ENCODE measurements at places on chromosomes 11 and 22.

DNA sequence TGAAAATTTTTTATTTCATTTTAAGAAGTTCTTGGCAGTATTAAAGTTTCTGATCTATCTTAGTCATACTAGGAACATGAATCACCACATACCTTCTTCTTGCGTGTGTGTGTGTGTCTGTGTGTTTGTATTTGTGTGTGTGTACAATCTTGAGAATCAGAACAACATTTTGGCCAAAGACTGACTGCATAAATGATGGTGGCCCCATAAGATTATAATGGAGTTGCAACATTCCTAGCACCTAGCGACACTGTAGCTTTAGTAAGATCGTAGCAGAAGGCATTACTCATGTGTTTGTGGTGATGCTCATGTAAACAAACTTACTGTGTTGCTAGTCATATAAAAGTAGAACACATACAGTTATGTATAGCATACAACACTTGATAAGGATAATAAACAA lies 205.4 kb downstream of the FAM76B start:
- no peak for DNase-seq

DNA sequence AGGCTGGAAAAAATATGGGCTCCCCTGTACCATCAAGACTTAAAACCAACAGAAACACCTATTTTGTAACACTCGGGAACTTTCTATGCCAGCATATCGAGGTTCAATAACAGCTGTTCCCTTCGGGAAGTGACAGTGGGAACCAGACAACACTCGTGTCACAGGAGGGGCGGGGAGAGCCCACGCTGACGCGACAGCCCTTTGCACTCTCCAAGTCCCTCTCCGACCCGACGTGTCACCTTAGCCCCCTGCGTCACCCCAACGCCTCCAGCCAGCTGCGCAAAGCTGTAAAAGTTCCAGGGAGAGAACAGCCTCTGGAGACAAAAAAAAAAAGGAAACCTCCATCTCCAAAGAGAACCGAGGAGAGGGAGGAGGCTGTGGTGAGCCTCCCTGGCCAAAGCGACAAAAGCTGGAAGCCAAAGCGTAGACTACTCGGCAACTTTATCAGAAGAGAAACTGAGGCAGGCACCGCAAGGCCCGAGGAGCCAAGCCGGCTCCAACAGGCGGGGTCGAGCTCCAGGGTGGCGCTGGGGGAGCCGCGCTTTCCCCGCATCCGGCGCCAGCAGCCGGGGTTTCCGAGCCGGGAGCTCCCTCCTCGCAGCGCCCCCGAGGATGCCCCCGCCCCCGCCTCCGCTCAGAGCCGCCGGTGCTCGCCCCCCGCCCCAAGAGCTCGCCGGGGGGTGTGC lies 751 bp downstream of the ARFGAP3 start:
- peak; percentile 45 for DNase-seq

DNA sequence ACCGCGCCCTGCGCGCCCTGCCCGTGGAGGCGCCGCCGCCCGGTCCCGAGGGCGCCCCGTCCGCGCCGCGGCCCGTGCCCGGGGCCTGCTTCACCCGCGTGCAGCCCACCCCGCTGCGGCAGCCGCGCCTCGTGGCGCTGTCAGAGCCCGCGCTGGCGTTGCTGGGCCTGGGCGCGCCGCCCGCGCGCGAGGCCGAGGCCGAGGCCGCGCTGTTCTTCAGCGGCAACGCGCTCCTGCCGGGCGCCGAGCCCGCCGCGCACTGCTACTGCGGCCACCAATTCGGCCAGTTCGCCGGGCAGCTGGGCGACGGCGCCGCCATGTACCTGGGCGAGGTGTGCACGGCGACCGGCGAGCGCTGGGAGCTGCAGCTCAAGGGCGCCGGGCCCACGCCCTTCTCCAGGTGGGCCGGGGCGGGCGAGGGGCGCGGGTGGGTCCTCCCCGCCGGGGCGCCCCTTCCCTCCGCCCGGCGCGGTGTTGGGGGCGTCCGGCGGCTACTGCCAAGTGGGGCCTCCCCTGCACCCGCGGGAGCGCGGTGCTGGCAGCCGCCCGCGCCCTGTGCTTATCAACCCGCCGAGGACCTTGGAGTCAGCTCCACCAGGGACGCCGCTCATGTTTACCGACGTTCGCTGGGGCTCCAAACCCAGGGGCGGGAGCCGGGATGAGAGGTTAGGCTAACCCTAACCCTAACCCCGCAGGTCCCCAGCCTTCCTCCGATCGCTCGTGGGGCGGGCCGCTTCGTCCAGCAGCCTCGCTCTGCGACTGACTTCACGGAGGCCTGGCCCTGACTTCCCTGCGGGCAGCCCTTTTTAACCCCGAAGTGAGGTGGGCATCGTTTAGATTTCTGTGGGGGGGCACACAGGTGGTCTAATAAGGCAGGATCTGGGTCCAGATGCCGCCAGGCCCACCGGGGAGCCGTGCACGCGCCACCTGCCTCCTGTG lies 649 bp downstream of the SELENOO start:
- DNase-seq: no peak

DNA sequence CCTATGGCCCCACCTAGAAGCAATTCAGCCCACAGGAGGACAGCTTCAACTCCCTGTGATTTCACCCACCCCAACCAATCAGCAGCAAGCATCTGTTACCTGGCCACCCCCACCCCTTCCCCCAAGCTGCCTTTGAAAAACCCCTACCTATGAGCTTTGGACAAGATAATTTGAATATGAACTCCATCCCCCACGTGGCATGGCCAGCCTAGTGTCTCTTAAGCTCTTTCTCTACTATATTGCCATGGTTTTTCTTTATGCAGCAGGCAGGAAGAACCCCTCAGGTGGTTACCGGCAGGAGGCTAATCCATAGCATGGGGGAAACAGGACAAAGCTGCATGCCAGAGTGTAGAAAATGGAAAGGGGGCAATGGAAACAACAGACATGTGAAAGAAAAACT lies 29.0 kb downstream of the CTSC start:
- DNase-seq: no peak

DNA sequence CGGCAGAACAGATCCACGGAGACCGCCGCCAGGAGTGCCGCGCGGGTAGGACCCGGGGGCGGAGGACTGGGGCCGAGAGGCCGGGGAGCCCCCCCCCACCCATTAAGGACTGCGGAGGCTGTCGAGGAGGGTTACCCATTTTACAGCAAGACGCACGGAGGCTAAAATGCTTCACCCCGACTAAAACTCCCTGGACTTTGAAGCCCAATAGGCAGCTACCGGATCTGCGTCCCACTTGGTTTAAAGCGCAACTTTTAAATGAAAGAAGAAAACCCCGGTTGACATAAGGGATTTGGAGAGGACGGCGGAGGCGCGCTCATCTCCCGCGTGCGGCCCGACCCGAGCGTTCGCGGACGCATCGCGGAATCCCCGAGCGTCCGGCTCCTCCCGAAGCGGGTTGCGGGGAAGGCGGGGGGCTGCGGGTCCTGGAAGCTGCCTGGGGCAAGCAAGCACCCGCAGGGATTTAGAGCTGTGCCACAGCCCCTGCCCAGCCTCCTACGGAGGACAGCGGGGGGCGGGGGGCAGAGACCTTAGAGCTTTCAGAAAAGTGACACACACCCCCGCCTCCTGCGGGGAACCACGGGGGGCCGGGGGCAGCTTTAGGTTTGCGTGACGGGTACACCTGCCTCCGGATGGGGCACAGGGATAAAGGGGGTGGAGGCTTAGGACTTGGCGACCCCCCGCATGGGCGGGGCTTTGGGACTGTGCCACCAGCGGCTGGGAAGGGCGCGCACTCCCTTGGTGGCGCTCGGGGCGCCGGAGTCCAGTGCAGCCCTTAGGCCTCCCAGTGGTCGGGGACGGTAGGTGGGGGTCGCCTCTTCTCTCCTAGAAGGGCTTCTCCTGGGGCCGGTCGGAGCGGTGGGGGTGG lies 760 bp upstream of the CELSR1 start:
- no peak for DNase-seq

GRCh38 chr22:44362249-44363012 lies 49.7 kb upstream of the SHISAL1 start:
- no peak for DNase-seq

DNA sequence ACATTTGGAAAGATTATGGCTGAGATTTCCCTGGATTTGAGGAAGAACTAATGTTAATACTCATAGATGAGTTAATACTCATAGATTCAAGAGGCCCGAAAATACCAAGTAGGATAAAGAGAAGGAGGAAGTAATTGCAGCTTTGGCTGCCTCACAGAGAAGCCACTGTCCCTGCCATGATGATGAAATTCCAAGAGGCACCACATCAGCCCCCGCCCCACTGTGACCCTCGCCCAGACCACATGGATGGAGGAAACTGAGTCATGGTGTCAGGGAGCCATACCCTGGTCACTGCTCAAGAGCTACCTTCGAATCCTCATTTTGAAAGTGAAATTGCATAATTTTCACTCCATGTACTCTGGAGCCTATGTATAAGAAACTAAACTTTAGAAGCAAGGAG lies 92.9 kb upstream of the SLC22A12 start:
- no peak for DNase-seq

GRCh38 chr11:95968585-95968984 lies 44.7 kb upstream of the MTMR2 start:
- no peak for DNase-seq

DNA sequence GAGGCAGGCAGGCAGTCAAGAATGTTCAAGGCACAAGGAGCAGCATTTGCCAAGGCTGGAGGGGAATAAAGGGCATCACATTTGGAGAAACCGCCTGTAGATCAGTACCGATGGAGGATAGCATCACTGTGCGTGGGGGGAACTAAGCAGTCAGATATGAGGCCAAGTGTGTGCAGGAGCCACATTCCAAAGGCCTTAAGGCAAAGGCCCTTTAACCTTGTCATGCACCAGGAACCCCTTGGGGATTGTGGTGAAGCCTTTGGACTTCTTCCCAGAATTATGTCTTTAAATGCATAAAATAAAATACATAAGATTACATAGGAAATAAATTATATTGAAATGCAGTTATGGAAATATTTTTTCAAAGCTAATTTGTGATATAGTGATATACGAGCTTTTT lies 532.1 kb downstream of the BUD13 start:
- no peak for DNase-seq

DNA sequence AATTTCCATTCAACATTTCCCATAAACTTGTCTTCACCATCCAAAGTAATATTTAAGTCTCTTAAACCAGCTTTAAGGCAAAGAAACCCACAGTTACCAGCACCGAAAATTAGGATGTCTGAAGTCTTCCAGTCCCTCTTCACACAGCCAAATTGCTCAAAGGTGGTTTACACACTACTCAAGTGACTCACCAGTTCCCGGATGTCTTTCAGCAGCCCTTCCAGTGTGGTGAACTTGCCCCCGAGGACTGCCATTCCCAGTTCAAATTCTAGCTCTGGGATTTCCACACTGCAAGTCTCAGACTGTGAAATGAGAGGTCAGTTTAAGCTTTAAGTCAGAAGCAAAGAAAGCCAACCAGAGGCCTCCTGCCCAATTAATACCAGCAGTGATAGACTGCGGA lies 5.1 kb downstream of the ZPR1 start:
- DNase-seq: no peak

DNA sequence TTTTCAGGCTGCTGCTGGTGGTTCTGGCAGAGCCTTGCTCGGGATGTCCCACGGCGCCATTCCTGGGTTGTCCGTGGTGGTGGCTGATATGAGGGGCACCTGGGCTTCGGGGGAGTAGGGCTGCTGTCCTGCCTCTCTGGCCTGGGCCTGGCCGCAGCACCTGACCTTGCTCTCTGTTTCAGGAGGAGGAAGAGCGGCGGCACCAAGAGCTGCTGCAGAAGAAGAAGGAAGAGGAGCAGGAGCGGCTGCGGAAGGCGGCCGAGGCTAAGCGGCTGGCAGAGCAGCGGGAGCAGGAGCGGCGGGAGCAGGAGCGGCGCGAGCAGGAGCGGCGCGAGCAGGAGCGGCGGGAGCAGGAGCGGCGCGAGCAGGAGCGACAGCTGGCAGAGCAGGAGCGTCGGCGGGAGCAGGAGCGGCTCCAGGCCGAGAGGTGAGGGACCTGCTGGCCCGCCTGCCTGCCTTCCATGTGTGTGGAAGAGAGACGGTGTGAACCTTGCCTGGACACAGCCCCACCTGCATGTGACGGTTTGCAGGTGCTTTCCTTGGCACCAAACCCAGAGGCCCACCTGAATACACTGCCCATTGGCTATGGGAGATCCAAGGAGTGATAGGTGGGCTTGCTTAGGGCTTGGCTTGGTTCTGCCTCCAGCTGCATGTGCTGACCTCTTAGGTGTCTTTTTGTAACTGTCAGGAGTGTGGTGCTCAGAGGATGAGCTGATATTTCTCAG lies 22.8 kb downstream of the INCENP start:
- DNase-seq: no peak

DNA sequence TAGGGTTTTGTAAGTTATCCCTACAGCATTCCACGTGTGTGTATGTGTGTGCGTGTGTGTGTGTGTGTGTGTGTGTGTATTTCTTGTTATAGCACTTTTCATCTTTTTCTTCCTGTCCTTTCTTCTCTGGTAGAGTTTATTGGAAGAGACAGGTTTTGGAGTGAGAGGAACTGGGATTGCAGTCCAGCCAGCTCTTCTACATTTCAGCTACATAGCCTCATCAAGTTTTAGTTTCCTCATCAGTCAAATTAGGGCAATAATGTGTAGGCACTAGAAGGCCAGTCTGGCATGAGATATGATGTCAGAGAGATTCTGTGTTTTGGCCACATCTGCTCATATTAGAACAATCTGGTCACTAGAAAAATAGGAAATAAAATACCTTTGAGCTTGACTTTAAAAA lies 1283.5 kb upstream of the TENM4 start:
- no peak for DNase-seq

GRCh38 chr11:74820763-74821162 lies 72.1 kb downstream of the RNF169 start:
- DNase-seq: no peak

GRCh38 chr11:17066691-17067090 lies 10.8 kb downstream of the RPS13 start:
- DNase-seq: no peak

GRCh38 chr11:35658020-35658948 lies 4.3 kb upstream of the TRIM44 start:
- DNase-seq: no peak

- DNase-seq: no peak
Observed at GRCh38 chr11:110857892-110858546, 145.8 kb upstream of the ARHGAP20 start.

DNA sequence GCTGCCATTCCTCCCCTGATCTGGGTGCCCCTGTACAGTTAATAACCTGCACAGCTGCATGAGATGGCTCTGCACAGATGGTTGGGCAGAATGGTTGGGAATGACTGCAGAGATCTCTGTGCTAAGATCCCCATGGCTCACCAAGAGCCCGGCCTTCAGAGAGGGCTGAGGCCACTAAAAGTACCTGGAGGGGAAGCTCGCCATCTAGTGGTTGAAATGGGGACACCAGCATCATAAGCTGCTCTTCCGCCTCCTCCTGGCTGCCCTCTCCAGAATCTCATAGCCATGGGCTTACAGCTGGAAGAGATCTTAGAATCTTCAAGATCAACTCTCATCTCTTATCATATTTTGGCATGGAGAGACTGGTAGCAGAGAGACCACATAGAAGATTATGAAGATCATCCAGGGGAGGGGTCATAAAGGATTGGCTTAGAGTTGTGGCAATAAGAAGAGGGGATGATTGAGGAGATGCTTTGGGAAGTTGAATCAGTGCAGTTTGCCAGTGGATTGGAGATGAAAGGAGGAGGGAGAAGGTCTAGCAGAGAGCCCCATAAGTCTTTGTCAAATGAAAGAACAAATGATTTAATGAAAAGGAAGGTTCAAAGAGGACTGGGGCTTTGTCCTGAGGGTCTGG lies 22.0 kb upstream of the TLCD5 start:
- peak; percentile 72 for DNase-seq

Measured in activated CD4-positive, CD25-positive, alpha-beta regulatory T cell treated with anti-CD3 and anti-CD28 coated beads, Interleukin-2, amount 50 U/mL, for 72 hours (primary cell).